ENCODE measurements at places on chromosomes 7 and 10.

DNA sequence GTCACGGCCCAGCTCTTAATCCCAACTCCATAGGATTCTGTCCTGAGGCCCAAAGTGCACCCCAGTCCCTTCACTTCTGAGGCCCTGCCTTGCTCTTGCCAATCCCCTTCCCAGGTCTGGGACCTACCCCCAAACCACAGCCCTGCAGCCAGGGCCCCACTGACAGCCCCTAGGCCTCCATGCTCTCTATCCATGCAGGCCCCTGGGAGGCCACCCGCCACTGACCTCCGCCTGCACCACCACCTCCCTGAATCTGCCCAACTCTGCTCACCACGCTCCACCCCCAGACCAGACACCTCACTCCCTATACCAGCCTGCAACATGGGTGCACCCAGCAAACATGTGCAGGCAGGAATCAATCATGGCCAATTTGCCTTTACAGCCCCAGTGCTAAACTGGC, 10.2 kb downstream of the SLIT1 start:
- DNase-seq: no peak

- no peak for DNase-seq
Measured at GRCh38 chr10:109587366-109587765, 335.9 kb downstream of the XPNPEP1 start.

DNA sequence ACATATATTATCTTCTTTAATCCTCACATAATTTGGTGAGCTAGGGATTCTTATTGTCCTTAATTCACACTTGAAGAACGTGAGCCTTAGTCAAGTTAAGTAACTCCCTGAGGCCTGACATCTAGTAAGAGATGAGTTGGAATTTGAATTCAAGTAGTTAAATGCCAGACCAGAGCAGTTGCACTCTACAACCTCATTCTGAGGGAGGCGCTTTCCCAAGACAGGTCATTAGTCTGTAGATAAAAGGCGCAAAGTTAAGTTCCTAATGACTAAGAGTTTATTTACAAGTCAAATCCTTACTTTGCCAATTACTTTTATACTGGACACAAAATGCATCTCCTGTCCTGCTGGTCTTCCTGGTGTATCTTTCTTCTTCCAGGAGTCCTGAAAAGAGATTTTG, 3.6 kb upstream of the EXOC6 start:
- DNase-seq: no peak

GRCh38 chr7:155358066-155358947, 60.6 kb downstream of the INSIG1 start:
- no peak for DNase-seq
